ENCODE measurements at places on chromosomes 3 and 15.
A peak's percentile ranks its signal among the peaks of the same experiment; 100 is the strongest.

- DNase-seq = no peak
These were observed 53.3 kb upstream of the CMSS1 start for GRCh38 chr3:99764377-99764776.

DNA sequence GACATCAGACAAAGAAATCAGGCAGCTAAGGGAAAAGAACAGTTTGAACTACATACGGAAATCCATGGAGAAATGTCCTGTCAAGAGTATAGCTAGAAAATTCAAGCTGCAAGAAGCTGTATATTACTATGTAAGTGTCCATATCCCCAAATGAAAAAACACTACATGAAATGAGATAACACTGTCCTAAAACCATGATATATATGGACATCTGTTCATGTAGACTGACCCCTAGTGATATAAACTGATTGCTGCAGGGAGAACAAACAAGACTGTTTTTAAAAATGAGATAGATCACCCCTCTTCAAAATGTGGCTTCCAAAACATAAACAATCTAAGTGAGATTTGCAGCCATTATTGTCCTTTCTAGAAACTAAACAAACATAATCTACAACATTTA is 985.6 kb downstream of the EPHA3 start:
- DNase-seq = no peak

DNA sequence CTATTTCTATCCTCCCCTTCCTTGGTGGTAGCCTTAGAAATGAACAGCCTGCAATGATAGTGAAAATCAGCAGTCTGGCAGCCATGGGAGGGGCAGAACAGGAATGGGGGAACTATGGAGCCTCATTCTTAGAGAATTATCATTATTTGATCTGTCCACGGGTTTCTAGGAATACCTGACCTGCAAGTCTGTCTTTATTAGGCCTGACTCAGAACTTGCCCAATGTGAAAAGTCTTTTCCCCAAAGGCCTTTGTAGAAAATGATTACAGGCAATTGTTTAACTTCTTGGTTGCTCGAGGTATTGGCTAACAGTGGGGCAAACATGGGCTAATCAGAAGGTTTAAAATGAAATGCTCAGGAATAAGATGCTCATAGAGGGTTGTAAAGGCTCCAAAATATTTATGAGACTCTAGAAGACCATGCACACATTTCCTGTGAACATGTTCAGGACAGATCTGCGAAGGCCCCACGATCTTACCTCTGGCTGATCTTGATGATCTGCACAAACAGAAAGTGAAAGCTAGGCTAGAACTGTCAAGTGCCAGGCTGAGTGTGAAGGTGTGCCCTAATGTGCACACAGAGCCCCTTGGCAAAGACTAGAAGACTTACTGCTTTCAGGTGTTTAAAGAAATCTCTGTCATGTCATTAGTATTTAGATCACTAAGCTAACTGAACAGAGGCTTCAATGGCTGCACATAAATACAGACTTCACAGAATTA is 39.6 kb upstream of the LAMP3 start:
- DNase-seq = no peak

DNA sequence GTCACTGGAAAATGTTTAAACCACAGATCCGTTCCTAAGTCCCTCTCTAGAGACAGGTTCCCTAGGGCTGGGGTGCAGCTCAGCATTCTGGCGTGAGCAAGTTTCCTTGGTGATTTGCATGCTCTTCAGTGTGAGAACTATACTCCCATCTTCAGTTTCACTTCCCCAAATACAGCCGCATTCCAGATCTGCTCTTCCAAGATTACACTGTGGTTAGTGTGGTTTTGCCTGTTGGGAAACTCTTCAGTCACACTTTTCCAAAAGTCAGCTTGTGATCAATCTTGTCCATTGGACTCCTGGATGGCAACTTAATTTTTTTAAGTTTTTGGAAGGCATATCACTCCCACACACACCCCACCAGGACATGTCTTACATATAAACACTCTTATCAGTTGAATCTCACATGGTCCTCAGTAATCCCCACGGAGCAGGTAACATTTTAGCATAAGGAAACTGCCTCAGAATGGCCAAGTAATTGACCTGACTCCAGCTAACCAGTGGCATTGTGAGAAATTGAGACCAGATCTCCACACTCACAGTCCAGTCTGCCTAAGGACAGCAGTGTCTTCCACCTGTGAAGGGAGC is 33.5 kb upstream of the PTPN23 start:
- DNase-seq = no peak

- no peak for DNase-seq
These were observed 52.8 kb downstream of the TMEM212 start for GRCh38 chr3:171895900-171896299.

DNA sequence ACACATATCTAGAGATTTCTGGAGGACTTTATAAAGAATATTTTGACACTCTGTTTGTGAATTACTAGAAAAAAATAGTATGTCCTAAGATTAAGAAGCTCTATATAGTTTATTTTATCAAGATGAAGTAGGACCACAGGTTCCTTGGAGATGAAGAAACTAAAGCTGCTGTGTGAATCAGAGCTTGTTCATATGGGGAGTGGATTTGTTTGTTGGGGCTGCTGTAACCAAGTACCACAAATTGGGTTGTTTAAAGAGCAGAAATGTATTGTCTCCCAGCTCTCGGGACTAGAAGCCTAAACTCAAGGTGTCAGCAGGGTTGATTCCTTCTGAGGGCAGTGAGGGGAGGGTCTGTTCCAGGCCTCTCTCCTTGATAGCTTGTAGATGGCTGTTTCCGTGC is 270.6 kb upstream of the UMPS start:
- DNase-seq = no peak

- DNase-seq = no peak
These were observed 29.1 kb upstream of the SRP14 start for GRCh38 chr15:40067921-40068624.

GRCh38 chr3:61520966-61521628 is 40.3 kb upstream of the PTPRG start:
- DNase-seq = no peak

DNA sequence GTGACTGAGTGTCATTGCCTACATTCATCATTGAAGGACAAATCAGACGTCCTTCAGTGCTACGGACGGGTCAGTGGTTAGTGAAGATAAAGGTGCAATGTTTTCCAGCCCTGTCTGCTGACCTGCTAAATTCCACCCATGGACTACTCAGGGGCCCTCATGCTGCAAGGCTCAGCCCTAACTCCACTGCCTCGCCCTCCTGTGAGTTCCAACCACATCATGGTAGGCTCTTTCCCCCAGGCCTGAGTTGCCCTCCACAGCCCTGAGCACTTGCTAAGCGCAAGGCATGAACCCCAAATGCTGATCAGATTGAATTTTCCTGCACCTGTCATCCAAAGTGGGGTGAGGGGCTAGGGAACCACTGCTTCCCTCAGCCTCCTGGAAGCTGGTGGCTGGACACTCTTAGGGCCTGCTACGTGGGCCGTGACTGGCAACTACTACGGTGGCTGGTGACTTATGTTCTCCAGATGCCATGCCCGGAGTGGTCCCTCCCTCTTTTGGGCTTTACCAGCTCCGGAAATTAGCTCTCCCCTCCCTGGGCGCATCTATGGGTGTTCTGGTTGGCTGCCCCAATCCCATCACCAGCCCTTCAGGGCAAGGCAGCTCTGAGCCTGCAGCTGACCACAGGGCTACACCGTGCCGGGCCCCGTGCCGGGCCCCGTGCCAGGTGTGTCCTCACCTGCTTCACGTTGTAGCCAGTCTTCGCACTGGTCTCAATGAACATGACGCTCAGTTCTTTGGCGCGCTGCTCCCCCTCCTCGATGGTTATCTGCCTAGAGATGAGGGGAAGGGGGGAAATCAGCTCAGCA is 32.1 kb downstream of the SRPRB start:
- DNase-seq = no peak

DNA sequence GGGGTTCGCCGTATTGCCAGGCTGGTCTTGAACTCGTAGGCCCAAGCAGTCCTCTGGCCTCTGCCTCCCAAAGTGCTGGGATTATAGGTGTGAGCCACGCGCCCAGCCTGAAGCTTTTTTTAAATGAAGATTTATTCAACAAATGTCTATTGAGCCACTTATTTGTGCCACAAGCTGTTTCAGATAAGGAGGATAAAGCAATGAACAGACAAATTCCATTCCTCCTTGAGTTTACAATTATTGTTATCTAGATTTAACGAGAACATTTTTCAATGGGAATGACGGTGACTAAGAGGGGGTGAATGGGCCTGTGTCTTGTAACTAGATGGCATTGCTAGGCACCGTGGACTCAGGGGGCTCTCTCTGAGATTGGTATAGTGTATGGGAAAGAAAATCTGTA is 10.2 kb downstream of the PPARG start:
- DNase-seq = peak; percentile 59

DNA sequence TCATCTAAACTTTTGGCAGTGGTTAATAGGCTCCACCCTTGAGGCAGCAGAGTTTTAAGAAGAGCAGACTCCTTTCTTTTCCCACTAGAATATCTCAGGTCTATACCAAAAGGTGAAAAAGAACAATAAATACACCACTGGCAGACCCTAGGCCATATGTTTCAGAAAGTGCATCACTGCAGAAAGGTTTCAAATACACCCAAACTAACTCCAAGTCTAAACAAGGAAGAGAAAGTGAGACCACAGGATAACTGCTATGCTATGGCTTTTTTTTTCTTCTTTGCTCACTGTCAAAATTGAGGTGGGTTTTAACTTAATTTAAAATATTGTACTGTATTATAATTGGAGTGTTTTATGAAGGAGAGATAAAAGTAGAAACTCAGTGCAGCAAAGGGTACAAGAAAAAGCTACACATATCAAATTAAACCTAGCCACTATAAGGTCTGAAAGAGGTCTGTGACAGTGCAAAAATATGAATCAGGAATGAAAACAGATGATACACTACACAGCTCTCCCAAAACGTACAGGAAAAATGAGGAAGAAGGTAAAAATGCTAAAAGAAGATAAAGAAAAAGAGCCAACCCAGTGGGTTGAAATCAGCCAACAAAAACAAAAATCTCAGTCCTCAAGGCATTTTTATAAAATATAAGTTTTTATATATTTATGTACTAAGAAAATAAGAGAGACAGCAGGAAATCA is 8.4 kb downstream of the SNX4 start:
- no peak for DNase-seq

GRCh38 chr15:95097361-95097760 is 866.0 kb downstream of the MCTP2 start:
- DNase-seq = no peak

DNA sequence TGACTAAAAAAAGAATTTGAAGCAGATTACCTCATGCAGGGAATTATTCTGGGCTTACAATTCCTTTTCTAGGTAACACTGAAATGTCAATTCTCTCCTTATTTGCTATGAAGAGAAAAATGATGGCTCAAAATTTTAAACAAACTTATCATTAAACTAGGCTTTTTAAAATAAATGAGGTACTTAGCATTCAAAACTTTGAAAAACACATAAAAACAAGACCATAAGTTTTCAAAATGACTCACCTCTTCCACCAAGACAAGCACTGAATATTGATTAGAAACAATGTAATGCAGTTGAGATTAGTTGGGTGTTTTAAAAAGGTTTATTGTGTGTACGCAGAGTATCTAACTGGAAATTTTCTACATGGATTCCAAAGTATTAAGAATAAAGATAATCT is 154.6 kb downstream of the ADAM10 start:
- no peak for DNase-seq

- DNase-seq = no peak
These were observed 9.5 kb downstream of the MTHFS start for GRCh38 chr15:79887054-79887930.

DNA sequence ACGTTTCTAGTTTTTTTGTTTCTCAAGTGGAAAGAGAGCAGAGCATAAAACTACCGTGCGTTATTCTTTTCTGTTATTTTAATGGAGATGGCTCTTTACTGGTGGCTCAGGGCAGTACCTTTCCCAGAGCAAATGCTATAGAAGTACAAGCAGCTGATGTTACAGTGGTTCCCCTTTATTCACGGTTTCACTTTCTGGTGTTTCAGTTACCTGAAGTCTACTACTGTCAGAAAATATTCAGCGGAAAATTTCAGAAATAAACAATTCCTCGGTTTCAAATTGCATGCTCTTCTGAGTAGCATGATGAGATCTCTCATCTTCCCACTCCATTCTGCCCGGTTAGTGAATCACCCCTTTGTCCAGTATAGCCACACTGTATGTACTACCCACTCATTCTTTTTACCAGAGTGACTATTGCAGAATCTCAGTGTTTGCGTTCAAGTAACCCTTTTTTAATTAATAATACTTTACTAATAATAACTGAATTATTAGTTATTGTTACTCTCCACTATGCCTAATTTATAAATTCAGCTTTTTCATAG is 597.5 kb upstream of the ROBO2 start:
- DNase-seq = no peak

- DNase-seq = no peak
These were observed 15.6 kb downstream of the LIMD1 start for GRCh38 chr3:45610119-45610518.

DNA sequence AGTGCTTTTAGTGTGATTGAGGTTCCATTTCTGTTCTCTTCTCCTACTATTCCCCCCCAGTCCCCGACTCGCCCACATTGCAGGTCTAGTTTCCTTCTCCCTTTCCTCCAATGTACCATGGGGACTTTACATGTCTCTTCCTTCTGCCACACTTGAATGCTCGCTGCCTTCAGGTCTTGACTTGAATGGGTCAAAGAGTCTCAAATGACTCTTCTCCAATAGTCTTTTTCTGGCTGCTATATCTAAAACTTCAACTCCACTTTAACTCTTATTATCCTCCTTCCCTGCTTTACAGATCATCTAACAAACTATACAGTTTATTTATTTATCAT is 213.9 kb upstream of the SLC2A2 start:
- no peak for DNase-seq

DNA sequence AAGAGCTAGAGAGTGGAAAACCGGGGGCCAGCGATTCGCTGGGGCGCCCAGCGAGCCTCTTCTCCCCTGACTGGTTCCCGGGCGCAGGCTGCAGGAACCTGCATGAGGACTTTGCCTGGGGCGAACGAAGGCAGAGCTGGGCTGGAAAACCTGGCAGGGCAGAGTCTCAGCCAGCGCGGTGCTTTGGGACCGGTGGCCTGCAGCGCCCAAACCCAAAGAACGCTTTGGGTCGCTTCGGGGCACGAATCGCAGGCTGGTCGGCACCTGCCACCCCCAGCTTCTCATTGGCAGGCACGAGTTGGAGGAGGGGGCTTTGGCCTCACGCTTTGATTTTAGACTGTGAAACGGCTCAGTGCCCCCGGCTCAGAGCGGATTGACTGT is 3.0 kb downstream of the ONECUT1 start:
- no peak for DNase-seq

DNA sequence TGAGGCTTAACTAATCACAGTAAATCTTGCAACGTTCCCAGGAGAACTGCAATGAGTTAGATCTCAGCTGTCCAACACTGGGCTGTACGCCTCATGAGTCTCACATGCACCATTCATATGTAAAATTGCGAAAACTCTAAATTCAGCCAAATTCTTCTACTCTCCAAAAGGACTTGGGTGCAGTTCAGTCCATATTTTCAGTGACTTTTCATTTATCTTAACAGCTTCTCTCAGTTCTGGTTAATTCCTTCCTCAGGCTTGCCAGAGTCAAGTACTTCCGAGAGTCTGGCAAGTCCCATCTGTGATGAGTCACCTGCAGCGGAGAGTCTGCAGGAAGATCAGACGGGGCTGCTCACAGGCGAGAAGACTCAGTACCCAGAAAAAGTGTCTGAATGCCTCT is 11.5 kb downstream of the CCDC80 start:
- DNase-seq = no peak

- DNase-seq = no peak
These were observed 9.8 kb upstream of the RHCG start for GRCh38 chr15:89506026-89506686.

GRCh38 chr3:28601291-28601690 is 252.7 kb upstream of the AZI2 start:
- no peak for DNase-seq

- DNase-seq = no peak
These were observed 165.3 kb upstream of the BHLHE40 start for GRCh38 chr3:4813909-4814304.

All from retinal pigment epithelial cell (primary cell).